Hematopoietic multipotent progenitor cell treated with erythropoietin and hydrocortisone succinate and interleukin-3 and kit ligand, for 4 days (in vitro differentiated cells): ENCODE measurements at places on chromosomes 1 and 21.

DNA sequence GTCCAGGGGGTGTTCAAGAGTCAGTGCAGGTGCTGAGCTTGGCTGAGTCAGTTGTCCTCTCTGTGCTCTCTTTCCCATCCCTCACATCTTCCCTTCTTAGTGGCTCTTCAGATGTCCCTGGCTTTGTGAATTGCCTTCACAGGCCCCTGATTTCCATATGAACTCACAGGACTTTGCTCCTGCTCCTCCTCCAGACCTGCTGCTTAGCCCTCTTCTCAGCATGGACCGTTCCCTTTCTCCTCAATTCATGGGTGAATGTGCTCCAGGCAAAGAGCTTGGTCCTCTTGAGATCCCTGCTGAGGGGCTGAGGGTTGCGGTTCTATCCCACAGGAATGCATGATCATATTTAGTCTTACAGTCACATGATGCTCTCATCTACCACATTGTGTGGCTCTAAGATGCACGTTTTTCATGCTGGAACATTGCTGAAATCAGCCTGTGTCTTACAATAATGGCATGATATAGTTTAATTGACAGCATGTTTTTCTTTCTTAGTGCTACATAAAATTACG, 30.5 kb downstream of the CACNA1E start:
- DNase-seq, result no peak

DNA sequence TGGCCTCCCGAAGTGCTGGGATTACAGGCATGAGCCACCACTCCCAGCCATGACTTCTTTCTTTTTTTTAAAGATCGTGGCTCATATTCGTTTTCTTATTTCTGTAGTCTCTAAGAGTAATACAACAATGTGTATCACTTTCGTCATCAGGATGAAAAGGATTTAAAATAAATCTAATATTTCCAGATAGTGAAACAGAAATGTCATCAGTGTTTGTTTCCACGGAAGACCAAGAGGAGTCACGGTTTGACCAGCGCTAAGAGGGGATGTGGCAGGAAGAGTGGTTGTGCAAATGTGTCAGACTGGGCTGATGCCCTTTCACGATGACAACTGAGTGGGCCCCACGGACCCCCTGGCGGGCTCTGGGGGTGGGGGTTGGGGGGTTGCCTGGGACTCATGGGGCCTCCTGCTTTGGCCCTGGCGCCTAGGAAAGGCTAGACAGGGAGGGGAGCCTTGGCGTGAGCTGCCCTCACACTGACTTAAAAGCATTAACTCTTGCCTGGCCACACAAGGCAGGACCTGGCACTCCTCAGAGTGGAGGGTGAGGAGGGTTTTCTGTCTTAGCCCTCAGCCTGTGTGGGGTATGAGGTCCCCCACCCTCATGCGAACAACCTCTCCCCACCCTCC, 8.4 kb downstream of the SOX13 start:
- no peak for DNase-seq

- peak; percentile 60 for DNase-seq
These were observed 12.6 kb downstream of the METTL13 start for GRCh38 chr1:171794085-171794484.

- DNase-seq, result no peak
These were observed 19.4 kb downstream of the VPS13D start for GRCh38 chr1:12249181-12249580.

DNA sequence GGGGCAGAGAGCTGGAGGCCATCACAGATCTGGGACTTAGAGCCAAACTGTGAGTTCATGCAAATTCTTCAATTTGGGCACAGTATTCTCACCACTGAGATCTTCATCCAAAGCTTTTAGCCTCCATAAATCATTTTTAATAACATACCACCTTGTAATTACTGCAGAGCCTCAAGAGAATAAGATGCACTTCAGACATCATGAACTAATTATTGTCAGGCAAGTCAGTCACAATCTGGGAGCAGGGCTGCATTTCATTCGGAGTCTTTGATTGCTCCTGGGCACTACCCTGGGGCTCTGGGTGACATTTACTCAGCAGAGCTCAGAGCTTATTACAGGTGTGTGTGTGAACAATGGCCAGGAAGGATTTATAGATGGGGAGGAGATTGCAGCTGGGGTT, 623.7 kb downstream of the PTPRU start:
- DNase-seq, result no peak

DNA sequence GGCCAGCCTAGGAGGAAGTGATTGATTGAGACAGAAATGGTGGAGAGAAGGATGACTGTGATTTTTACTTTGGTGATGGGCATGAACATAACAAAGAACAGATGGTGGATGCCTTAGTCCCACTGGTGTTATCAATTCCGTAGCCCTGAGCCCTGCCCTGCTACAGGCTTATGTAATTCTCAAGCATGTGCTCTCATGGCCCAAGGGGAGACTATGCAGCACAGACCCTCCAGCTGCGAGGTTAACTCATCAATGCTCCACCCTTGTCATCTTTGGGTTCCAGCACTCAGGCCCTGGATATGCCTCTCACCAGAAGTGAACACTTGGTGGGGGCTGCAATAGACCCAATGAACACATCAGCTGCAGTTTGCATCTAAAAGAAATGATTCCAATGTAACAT, 62.7 kb upstream of the LRRC8D start:
- no peak for DNase-seq

GRCh38 chr1:66262208-66262963, 271.6 kb upstream of the SGIP1 start:
- DNase-seq, result no peak

GRCh38 chr1:30905916-30906620, 2.5 kb downstream of the SDC3 start:
- no peak for DNase-seq

DNA sequence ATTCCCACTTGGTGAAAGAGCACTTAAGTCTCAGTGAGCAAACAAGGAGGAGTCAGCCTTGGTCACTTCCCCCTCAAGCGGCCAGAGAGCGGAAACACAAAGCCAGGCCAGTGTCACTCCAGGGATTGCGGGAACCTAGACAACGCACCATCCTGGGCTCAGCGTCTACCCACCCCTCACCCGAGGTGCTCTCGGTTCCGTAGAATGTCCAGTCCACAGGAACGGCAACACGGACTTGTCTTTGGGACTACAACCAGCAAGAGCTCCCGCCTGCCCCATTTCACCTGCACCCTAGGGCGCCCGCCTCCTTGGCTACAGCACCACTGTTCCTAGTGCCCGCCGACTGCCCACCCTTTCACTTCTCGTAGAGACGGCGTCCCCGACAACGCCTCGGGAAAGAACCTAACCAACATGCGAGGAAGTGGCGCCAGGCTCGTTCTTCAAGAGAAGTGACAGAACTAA, 509 bp downstream of the GDAP2 start:
- peak; percentile 81 for DNase-seq

DNA sequence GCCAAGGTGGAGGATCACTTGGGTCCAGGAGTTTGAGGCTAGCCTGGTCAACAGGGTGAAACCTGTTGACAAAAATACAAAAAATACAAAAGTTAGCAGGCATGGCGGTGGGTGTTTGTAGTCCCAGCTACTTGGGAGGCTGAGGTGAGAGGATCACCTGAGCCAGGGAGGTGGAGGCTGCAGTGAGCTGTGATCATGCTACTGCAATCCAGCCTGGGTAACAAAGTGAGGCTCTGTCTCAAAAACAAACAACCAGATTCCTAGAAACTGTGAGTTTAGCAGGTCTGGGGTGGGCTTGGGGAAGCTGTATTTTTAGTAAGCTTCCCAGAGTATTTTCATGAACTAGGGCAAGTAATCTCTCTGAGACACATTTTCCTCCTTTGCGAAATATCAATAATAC, 5.2 kb upstream of the MYOM3 start:
- no peak for DNase-seq

DNA sequence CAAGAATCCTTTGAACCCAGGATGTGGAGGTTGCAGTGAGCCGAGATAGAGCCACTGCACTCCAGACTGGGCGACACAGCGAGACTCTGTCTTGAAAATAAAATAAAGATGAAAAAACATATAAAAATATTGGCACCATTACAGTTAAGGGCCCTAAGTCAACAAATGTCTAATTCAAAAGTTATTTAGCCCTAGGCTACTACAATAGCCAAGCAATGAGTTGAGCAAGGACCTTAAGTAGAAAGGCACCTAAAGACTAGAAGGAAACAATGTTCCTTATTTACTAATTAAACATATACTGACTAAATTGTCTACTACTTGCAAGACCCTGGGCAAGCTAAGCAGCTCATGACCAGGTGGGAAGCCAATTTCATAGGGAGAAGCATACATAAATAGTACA, 4.1 kb downstream of the PIK3R3 start:
- no peak for DNase-seq

DNA sequence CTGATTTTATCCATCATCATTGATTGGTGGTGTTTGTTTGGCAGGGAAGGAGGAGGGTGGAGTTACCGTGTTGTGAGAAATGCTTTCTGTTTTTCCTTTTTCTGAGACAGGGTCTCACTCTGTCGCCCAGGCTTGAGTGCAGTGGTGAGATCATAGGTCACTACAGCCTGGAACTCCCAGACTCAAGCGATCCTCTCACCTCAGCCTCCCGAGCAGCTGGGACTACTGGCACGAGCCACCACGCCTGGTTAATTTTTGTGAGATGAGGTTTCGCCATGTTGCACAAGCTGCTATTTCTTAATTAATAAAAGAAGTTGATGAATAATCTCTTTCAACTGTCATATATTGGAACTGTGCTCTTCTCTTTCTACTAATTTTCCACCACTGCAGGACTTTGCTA, 44.3 kb downstream of the HUNK start:
- no peak for DNase-seq

GRCh38 chr1:155307247-155307740, 1.4 kb upstream of the FDPS start:
- peak; percentile 91 for DNase-seq

GRCh38 chr1:192516776-192517297, 58.7 kb upstream of the RGS1 start:
- peak; percentile 96 for DNase-seq
